ENCODE measurements at places on chromosomes 4 and X.
A peak's percentile ranks its signal among the peaks of the same experiment; 100 is the strongest.

DNA sequence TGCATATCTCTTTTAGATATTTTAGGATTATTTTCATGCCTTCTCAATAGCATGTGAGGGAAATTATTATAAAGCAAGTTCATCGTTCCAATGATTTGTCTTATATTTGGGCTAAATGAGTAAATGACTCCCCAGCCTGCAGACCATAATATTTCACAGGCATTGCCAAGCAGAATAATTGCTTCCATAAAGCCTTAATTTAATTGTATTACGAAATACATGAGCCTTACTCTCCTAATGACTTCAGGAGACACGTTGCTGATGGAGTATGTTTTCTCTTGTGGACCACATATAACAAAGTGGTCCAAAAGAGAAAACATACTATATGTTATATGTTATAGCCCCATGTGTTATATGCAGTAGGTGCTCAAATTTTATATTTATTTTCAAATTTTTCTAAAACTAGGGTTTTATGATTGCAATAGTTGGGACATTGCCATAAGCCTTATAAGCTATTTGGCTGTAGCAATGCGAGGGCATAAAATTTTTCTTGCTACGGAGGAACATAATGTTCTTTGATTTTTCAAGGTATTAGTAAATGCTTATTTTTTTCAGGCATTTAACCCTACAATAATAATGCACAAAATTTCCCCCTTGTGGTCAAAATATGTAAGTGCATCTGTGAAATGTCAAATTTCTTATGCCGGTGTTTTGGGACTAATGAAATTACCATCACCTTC lies 26.2 kb upstream of the TMPRSS11D start:
- DNase-seq, result no peak

- no peak for DNase-seq
Observed at GRCh38 chr4:102616636-102617035, 115.5 kb downstream of the NFKB1 start.

- no peak for DNase-seq
Observed at GRCh38 chr4:182502064-182502463, 258.9 kb downstream of the TENM3 start.

DNA sequence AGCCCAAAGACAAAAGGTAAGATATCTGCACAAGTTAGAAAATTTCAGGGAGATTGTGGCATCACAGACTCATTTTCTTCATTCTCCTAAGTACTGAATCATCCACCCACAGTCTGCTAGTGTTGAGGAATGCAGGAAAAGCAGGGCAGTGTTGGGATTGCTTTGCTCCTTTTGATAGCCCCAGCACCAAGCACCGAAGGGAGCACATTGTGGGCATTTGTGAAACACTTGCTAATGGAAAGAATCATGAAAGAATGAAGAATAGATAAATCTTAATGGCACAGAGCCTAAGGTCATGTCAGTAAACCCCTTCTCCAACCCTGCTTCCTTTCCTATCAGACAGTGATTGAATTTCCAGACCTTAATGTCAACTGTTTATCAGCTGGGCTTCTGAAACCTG lies 103.1 kb upstream of the GPRIN3 start:
- no peak for DNase-seq

DNA sequence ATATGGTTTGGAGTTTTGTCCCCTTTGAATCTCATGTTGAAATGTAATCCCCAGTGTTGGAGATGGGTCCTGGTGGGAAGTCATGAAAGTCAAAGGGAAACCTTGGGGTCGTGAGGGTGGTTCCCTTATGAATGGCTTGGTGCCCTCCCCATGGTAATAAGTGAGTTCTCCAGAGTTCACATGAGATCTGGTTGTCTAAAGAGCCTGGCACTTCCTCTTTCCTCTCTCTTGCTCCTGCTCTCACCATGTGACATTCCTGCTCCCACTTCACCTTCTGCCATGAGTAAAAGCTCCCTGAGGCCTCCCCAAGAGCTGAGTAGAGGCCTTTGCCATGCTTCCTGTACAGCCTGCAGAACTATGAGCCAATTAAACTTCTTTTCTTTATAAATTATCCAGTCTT lies 5.5 kb upstream of the IL15 start:
- no peak for DNase-seq

DNA sequence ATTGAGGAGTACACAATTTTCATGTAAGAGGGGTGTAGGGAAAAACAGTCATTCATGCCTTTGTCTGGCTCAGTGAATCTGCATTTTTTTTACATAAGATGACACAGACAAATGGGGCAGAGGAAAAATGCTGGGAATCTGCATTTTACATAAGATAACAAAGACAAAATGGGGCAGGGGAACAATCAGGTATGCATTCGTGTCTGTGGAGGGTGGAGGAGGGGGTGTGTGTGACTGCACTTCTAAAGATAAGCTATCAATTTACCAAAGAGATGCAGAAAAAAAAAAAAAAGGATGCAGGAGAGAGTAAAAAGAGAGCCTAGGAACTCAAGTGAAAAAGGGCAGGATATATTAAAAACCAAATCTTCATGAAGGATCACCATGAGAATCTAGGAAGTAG lies 637.4 kb downstream of the ZNF674 start:
- DNase-seq, result no peak

DNA sequence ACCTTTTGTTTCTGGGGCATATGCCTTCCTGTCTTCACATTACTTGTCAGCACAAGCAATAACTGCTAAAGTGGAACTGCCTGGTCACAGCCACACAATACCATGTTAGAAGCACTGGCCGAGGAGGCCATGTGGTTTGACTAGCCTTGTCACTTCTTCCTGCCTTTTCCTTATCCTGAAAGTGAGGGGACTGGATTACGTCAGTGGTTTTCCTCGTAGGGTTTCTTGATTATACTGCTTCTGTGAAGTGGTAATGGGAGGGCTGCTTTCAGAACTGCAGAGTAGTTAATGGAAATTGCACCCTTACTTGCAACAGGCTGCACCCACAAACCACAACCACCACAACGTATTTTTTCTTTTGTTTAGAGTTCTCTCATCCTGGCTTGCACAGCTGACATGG lies 26.6 kb downstream of the ZRSR2 start:
- DNase-seq, result no peak

GRCh38 chr4:119080721-119081541 lies 54.7 kb upstream of the MYOZ2 start:
- DNase-seq, result no peak

DNA sequence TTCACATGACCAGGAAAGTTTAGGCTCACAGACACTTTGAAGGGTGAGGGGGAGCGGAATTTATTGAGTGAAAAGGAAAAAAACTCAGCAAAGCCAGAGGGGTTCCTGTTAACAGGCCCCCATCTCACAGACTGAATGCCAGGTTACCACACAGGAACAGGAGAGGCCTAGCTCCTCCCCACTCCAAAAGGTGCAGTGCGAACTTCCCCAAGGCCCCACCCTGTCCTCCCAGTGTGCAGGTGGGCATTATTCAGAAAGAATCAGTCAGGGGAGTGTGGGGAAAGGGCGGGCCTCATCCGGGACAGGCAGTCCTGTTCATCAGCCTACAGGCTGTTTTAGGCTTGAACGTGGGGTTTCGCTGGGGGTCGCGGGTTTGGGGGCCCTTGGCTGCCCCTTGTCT lies 4.0 kb downstream of the OTC start:
- DNase-seq, result no peak

- DNase-seq, result no peak
Observed at GRCh38 chrX:118420462-118420861, 74.6 kb downstream of the WDR44 start.

- DNase-seq, result no peak
Observed at GRCh38 chr4:184818216-184818564, 7.6 kb downstream of the ACSL1 start.

DNA sequence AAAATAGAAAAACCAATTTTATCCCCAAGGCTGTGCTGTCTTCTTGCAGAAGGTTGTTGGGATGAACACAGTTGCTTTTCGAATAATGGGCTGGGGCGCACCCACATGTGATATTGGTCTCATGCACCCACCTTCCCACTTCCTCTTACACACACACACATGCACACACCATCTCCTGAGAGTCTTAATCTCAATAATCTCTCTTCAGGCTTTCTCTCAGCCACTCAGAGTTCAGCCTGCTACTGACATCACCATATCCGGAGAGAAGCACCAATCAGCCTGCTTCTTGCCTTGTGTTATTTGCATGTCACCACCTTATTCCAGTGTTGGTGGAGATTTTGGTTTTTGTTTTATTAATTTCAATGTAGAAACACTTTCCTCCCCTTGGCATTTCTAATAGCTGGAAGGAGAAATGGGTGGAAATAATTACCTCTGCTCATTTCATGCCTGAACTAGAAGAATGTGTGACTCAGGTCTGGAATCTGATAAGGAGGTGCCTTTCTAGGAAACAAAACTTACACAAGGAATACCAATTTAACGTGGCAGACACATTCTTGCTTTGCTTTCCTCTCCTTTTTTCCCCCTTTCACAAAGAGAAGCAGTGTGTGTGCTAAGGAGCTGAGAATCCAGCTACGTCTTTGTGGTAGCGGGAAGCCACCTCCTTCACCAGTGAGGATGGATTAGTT lies 400.2 kb downstream of the MID1IP1 start:
- no peak for DNase-seq

DNA sequence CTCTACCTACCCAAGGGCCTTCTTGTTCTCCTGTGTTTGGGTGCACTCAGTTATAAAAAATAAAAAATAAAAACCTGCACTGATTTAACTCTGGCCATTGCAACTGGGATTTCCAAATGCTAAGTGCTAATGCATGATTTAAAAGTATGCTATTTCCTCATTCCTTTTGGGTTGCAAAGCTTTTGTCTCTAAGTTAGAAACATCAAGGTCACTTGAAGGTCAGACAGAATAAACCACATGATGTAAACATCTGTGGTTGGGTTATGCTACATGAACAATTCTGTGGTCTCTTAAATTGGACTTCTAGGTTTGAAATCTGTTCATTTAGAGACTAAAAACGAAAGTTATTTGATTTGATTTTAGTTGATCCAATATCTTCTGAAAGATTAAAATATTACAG lies 1547.4 kb upstream of the TENM3 start:
- DNase-seq, result no peak

- no peak for DNase-seq
Observed at GRCh38 chr4:56112377-56112776, 163.6 kb downstream of the CEP135 start.

DNA sequence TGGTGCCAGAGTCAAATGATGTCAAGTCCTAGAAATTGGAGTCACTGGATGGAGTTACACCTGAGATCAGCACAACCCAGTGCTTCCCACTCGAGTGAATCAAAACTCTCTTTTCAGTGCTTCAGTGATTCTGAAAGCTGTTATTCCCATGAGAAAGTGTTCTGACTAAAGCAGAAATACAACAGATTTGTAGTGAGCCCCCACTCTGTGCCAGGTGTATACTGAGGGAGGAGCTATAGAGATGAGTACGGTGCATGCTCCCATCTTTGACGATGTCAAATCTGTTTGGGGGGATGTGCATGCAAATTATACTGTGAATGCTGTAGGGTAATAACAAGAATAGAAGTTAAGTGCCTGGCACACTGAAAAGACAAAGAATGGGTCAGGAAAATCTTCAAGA lies 330.2 kb downstream of the HS3ST1 start:
- no peak for DNase-seq

- DNase-seq, result no peak
Observed at GRCh38 chr4:7609316-7609715, 174.6 kb upstream of the PSAPL1 start.

- peak; percentile 6 for DNase-seq
Observed at GRCh38 chrX:54042609-54043021, 1.7 kb downstream of the PHF8 start.

GRCh38 chr4:36549252-36549651 lies 267.8 kb downstream of the DTHD1 start:
- no peak for DNase-seq

DNA sequence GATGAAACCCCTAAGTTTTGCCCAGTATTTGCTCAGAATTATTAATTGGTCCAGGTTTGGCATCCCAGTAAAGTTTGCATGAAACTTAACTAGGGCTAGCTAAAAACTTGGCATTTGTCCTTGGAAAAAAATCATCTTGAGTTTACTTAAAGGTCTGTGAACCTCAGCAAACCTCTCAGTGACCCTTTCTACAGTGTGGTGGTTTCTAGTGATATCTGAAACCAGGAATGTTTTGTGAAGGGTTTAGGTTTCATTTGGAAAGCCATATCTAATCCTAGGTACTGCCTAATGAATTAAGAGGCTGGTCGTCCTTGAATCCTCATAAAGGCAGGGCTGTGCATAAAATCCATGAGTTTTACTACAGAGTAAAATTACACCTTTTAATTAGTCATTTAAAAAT lies 218.5 kb upstream of the ANKRD50 start:
- no peak for DNase-seq

- no peak for DNase-seq
Observed at GRCh38 chrX:30402366-30402765, 93.2 kb upstream of the NR0B1 start.

DNA sequence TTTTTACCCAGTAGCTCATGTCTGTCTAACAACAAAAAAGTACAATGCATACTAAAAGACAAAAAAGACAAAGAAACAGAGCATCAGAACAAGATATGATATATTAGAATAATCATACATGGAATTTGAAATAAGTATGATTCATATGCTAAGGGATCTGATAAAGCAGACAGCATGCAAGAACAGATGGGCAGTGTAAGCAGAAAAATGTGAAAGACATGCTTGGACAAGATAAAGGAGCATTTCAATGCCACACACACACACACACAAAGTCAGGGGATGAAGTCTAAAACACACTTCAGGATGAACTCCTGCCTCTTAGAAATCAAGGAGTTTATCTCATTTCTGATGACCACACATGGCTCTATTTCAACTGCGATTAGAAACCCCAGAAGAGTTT lies 649.6 kb upstream of the NDST4 start:
- DNase-seq, result no peak

DNA sequence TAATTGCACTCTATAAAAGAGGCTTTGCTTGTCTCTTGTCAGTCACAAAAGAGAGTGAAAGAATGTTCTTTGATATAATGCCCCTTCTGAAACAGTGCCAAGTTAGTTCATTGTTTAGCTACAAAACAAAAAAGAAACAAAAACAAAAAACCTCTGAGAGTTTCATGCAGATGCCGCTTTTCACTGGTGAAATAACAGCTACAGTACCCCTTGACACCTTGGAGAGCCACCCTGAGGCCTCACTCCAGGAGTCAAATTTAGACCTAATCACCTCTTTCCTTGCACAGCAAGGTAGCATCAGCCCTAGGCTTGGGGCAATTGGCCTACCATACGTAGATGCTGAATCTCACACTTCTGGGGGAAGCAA lies 185.2 kb downstream of the UNC5C start:
- DNase-seq, result no peak

DNA sequence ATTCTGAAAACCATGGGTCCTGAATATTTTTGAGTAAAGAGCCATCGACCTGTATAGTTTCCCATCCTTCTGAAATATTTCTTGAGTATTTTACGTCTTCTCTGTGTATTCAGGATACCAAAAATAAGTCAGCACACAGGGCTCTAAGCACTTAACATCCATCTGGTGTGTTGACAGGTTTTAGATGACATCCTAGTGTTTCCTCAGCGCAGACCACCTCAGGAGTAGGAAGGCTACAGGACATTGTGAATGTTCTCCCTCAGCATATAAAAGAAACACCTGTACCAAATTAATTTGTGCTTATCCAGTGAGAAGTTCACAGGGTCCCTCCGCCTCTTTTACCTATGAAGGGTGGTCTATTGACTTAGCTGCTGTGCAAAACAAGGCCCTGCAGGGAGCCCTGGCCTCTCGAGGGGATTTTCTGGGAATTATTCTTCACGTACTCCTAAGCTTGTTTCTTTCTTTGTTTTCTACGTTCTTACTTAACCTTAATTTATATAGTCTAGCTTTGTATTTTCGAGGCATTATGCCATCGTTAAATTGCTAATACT lies 241.8 kb downstream of the FBXO8 start:
- DNase-seq, result no peak

GRCh38 chrX:56813318-56813837 lies 84.3 kb downstream of the NBDY start:
- no peak for DNase-seq
